Spinal cord (tissue), 10 donors: ENCODE measurements at places on chromosomes 4 and X.

GRCh38 chrX:2685886-2686285, 5.2 kb upstream of the CD99 start:
- DNase-seq = no peak

DNA sequence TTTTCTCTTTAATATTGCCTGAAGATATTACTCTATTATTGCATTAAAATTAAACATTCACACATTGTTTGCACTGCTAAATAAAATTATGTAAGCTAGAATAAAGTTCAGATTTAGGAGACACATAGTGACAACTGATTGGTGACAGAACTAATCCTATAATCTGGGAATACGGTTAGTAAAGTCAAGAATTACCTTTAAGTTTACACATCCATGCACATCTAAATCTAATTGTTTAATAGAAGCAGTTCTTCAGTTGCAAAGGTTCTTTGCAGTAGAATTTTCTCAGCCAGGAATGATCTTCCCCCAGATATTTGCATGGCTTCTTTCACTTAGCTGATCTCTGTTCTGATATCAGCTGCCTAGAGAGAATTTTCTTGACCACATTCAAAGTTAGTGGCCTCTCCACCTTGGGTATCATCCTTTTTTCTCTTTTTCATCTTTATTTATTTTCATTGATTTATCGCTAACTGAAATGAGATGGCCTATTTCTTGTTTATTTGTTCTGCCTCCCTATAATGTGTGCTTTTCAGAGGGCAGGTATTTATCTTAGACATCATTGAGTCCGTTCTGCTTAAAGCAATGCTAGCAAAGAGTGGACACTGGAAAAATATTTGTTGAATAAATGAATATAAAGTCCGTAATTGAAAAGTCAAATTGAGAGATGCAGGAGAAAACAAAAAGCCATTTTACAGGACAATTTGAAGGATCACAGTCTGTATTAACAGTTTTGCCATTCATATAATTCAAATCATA, 12.6 kb downstream of the AFP start:
- DNase-seq = no peak

DNA sequence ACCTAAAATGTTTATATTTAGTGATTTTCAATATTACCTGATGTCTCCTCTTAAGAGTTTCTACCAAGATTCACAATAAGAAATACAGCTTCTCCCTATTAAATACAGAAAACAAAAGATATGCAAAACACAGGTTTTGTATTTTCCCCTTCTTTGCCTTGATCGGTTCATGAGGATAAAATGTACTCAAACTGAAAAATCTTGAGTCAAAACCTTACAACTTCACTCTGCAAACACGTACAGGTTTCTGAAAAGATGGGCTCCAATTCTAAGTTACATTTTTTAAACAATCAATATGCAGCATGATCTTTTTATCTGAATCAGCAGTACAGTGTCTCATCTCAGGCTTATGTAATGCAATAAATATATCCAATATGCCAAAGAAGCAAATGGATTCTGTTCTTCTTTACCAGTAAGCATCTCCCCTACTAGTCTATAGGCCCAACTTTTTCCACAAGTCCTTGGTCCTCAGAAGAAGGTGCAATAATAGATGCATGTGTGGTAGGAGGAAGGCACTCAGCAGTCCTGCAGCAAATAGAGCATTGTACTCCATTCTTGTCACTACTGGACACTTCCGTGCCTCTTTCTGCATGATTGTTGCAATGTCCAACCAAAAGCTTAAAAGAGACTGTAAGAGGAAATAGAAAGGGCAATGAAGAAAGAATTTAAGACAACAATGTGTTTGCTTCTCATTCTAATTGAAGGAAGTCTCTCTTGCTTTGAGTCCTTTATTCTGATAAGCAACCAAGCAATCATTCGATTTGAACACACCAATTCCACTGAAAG, 3.2 kb downstream of the MAPK10 start:
- DNase-seq = peak; percentile 35

DNA sequence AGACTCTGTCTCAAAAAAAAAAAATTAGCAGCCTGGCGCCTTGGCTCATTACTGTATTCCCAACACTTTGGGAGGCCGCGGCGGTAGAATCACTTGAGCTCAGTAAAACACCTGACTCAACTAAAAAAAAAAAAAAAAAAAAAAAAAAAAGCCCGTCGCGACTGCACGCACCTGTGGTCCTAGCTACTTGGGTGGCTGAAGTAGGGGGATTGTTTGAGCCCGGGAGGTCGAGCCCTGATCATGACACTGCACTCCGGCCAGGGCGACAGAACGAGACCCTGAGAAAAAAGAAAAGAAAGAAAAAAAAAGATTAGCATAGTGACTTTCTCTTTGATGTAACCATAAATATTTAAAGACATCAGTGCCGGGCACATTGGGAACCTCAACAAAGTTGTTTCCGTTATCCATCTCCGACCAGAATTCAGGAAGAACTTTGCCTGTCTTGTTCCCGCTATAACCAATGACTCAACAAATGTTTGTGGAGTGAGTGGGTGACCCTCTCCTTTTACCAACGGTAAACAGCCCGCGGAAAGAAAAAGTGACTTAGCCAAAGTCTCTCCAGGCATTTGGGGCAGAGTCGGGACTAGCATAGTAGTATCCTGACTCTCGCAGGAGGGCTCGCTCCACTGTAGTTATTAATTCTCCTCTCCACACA, 553 bp upstream of the MED28 start:
- DNase-seq = peak; percentile 38

DNA sequence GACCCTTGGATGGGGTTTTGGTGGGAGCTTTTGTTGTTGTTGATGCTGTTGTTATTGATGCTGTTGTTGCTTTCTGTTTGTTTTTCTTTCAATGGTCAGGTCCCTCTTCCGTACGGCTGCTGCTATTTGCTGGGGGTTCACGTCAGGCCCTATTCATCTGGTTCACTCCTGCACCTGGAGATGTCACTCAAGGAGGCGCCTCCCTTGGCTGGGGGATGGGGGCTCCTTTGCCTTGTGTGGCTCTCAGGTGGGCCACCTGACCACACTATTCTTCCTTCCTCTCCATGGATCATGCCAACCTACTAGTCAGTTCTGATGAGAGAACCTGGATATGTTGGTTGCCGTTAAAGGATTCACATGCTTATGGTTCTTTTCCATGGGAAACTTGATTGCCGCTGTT, 39.1 kb upstream of the PRPS1 start:
- DNase-seq = no peak
